ENCODE measurements at places on chromosomes 3 and 15.

- DNase-seq, result no peak
Observed at GRCh38 chr15:51600114-51600513, 22.5 kb downstream of the DMXL2 start.

DNA sequence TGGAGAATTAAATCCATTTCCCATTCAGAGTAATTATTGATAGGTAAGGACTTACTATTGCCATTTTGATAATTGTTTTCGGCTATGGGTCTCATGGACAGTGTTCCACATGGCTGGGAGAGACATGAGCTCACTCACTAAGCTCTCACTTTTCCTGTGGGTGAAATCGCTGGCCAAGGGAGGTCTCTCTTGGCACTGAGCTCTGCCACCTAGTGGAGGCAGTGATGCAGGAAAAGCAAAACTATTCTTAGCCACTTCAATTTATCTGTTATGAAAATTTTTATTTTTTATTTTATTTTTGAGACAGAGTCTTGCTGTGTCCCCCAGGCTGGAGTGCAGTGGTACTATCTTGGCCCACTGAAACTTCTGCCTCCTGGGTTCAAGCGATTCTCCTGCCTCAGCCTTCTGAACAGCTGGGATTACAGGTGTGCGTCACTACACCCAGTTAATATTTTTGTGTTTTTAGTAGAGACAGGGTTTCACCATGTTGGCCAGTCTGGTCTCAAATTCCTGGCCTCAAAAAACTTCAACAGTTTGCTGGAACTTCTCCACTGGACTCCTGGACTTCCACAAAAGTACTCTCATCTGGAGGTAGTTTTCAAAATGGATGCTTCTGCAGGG is 4.7 kb upstream of the RNF13 start:
- peak; percentile 69 for DNase-seq

DNA sequence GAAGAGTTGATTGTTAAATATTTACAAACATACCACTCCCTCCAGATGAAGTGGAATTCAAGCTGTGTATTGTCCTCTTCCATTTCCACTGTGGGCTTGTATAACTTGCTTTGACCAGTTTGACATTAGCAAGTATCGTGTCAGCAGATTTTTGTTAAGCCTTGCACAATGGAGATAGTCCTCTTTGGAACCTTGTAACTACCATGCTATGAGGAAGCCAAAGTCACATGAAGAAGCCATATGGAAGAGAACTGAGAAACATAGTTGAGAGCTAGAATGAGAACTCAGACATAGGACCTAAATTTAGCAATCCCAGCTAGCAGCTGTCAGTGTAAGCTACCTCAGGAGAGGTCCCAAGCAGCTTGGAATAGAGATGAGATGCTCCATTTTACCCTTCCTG is 889.2 kb downstream of the PDCD6IP start:
- no peak for DNase-seq

DNA sequence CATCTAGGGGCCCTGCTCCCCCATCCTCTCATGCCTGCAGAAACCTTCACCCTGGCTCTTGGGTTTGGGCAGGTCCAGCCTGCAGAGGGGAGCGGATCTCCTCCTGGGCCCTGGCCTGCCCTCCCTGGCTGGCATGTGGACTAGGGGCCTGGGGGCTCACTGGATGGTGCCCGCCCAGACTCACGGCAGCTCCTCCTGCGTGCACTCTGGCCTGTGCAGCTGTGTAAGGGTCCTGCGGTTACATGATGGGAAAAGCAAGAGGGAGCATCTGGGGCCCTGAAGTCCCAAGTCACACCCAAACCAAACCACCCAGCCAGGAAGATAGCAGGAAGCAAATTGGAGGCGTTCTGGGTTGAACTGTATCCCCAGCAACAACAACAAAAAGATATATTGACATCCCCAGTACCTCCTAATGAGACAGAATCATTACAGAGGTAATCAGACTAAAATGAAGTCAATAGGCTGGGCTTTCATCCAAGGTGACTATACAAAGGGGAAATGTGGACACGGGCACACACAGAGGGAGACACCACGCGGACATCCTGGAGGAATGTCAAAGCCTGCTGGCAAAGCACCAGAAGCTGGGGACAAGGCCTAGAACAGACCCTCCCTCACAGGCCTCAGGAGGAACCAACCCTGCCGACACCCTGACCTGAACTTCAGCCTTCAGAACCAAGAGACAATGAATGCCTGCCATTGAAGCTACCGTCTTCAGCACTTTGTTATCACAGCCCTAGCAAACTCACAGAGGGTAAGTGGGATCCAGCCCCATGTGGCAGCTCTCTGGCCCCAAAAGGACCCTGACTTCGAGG is 10.4 kb upstream of the CLK3 start:
- peak; percentile 38 for DNase-seq

GRCh38 chr3:196177967-196178366 is 33.2 kb downstream of the ZDHHC19 start:
- DNase-seq, result no peak

DNA sequence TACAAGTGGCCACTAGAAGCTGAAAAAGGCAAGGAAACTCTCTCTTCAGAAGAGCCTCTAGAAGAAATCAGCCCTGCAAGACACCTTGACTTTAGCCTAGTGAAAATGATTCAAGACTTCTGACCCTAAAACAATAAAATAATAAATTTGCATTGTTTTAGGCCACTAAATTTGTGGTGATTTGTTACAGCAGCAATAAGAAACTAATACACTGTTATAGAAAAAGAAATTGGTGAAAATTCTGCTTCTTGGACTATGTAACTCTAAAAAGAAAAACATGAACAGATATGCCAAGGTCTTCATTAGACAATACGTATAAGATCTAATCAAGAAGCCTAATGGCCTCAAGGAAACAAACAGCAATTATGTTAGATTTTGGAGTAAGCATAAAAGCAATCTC is 36.1 kb downstream of the EXD1 start:
- no peak for DNase-seq

- no peak for DNase-seq
Observed at GRCh38 chr3:195931582-195932273, 23.4 kb upstream of the TNK2 start.

GRCh38 chr3:17891139-17891856 is 148.9 kb upstream of the TBC1D5 start:
- no peak for DNase-seq

DNA sequence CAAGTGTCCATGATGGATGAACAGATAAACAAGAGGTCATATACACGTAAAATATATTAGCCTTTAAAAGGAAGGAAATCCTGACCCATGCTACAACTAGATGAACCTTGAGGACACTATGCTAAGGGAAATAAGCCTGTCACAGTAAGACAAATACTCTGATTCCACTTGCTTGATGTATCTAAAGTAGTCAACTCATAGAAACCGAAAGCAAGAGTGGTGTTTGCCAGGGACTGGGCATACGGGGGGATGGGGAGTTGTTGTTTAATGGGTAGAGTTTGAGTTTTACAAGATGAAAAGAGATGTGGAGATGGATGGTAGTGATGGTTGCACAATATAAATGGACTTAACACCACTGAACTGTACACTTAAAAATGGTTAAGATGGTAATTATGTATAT is 65.4 kb downstream of the C3orf70 start:
- no peak for DNase-seq

DNA sequence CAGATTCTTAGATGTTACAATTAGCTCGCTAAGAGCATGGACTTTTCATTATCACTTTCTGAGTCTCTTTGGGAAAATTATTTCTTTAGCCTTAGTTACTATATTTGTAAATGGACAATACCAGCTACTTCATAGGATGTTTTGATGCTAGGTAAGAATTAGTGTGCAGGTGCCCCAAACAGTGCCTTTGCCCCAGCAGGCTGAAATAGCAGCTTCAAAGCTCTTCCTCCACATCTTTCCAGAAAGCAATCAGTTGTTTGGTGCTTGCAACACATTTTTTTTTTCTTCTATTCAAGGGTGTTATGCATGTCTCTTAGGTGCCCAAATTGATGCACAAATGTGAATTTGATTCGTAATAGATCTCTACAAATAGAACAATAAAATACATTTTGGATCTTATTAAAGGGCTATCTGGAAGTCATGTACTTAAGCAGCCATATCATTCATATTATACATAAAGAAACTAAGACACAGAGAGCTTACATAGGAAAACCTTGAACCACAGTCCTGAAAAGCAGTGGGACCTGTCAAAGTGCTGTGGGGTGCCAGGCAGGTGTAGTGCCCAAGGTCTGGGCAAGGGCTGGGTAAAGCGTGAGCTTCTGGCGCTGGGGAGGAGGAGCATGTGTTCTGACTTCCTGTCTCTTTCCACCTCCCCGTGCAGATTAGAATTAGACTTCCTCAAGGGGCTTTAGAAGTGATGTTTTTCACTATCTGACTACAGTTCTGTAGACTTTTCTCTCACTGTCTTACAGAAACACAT is 62.9 kb downstream of the FNDC3B start:
- no peak for DNase-seq

DNA sequence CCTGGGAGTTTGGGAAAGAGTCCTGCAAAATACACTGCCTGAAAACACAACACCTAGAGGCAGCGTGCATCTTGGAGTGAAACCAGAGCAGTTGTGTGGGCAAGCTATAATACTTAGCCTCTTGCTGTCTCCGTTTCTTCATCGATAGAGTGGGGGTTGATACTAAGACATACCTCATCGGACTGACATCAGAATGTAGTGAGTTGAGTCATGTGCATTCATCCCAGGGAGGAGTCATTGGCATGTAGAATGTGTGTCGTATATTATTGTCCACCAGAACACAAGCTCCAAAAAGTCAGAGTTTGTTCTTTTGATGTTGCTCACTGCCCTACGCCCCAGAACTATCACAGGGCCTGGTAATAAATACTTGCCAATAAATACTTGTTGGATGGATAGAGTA is 4.3 kb downstream of the SNTN start:
- no peak for DNase-seq

- DNase-seq, result peak; percentile 26
Observed at GRCh38 chr3:191356631-191357439, 26.5 kb upstream of the UTS2B start.

DNA sequence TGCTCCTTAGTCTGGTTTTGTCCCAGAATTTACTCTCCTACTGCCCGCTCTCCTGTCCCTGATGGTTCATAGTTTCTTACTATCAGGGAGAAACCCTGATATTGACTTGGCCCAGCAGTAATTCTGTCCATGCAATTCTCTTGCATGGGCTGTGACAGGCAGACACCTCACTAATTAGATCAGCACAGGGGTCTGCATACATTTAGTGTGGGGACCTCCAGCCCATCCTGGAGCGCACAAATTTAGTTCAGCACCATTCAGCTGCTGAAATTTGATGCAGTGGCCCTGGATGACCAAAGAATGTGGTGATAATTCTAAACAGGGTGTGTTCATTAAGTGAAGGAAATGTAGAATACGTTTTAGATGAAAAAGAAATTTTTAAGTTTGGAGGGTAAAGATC is 555.5 kb upstream of the TBL1XR1 start:
- no peak for DNase-seq

DNA sequence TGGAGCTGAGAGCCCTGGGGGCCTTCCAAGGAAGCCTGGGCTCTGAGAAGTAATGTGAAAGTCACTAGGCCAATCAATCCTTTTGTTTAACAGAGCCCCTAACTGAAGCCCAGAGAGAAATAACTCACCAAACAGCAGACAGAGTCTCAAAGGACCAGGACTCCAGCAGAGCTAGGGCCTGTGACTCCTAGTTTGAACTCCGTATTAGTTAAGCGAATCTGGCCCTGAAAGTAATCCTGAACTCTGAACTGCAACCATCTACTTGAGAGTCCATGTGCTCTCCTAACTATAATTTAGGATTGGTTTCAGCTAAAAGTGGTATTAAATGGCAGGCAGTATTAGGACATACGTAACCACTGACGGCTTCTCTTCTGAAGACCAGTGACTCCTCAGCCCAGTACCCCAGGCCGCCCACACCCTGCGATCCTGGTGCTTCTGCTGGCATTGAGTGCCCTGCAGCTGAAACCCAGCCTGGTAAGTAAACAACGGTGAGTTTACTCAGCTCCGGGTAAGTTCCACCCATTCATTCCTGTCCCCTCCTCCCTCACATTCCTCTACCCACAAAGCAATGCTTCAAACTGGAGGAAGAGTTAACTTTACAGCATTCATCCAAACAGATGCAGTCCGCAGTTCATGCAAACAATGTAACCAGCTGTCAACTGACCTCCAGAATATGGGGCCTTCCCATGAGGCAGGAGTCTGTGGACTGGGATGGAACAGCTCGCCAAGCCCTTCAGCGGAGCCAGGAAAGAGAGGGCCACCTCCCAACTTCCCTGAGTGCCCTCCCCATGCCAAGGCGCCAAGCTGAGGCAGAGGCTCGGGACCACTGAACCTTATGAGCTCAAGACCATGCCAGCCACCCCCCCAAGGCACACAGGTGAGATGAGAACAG is 7.3 kb downstream of the MYO5C start:
- DNase-seq, result peak; percentile 48

- no peak for DNase-seq
Observed at GRCh38 chr3:127860211-127860696, 37.9 kb upstream of the MGLL start.

DNA sequence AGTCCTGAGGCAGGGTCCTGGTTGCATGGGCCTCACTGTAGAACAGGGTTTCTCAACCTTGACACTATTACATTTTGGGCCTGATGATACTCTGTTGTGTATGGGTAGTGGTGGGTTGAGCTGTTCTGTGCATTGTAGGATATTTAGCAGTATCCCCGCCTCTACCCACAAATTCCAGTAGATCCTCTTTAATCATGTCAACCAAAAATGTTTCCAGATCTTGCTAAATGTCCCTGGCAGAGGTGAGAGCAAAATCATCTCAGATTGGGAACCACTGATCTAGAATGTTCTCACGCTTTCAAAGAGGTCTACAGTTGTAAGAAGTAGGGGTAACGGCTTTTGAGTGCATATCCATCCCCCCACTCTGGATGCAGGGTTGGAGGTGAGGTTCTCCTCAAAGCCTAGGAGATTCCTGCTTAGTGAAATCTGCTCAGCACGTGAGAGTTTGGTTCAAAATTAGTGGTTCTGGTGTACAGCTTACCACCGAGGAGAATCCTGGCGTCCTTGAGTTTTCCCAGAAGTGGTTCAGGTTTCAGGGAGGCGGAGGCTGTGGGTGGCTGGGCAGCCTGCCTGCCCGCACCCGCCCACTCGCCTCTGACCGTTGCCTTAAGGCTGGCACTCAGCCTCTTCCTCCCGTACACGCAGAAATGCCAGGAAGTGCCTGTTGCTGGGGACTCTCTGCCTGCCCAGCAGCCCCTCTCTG is 5.3 kb downstream of the ACVR2B start:
- no peak for DNase-seq

DNA sequence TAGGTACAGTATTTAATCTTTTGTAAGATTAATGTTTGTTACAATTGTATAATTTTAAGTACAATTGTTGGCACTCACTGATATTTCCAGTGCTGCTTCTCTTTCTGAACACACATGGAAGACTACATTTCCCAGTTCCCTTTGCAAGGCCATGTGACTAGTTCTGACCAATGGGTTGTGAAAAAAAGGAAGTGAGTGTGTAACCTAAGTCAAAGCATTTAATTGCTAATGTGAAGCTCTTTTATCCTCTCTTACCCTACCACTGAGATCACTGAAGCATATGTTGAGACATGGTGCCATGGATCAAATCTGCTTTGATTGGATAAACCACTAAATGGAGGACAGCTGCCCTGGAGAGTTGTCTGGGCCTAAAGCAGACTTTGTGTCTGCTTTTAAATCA is 83.9 kb upstream of the PLXND1 start:
- peak; percentile 86 for DNase-seq

GRCh38 chr3:171204942-171205341 is 178.4 kb upstream of the SLC2A2 start:
- no peak for DNase-seq
